ENCODE measurements at places on chromosomes 5 and 9.

- H3K4me1 ChIP-seq = no peaks in the 10 kb centered on the region
- no peaks in the 10 kb centered on the region for H3K36me3 ChIP-seq
- no peak overlapping the region for H3K27ac ChIP-seq
- DNase-seq = no peak
- H3K27me3 ChIP-seq = no peaks in the 10 kb centered on the region
- no peak overlapping the region for H3K4me3 ChIP-seq
Observed at GRCh38 chr9:115469841-115470240, 351.9 kb upstream of the TNC start.

DNA sequence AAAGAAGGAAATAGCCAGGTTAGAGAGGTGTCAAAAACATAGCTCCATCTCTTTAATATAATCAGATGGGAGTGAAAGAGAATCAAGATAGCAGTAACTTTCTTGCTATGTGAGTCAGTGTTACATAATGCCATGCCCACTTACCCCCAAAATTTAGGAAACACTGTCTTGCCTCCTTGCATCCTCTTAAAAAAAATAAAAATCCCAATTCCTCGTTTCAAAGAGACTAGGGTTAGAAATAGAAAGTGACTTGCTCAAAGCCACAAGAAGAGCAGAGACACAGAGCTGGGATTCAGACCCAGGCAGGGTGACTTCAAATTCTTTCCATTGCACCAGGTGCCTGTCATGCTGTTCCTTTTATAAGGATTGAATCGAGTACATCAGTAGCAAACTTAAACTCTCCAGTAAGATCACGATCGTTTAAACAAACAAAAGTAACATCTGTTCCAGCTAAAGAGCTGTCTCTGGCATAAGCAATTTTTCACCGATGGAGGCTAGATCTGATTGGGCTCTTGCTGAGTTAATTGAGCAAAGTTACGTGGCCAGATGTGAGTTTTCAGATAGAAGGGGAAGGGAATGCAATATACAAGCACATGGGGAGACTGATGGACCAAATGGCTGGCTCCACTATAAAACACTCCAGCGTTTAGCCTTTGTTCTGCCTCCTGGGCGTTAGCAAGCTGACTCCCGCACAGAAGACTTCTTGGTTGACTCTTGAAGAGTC is 176.9 kb downstream of the PALM2AKAP2 start:
- no peak for DNase-seq
- H3K36me3 ChIP-seq = no peaks in the 10 kb centered on the region
- H3K4me3 ChIP-seq = no peak overlapping the region
- H3K27me3 ChIP-seq = no peaks in the 10 kb centered on the region
- no peaks in the 10 kb centered on the region for H3K4me1 ChIP-seq

- no peak overlapping the region for H3K4me3 ChIP-seq
- H3K27me3 ChIP-seq = no peaks in the 10 kb centered on the region
Observed at GRCh38 chr5:115450741-115451140, 93.8 kb downstream of the FEM1C start.

- H3K27ac ChIP-seq = no peak overlapping the region
- no peaks in the 10 kb centered on the region for H3K27me3 ChIP-seq
- H3K4me3 ChIP-seq = no peak overlapping the region
Observed at GRCh38 chr5:133330956-133331355, 279.1 kb downstream of the HSPA4 start.

DNA sequence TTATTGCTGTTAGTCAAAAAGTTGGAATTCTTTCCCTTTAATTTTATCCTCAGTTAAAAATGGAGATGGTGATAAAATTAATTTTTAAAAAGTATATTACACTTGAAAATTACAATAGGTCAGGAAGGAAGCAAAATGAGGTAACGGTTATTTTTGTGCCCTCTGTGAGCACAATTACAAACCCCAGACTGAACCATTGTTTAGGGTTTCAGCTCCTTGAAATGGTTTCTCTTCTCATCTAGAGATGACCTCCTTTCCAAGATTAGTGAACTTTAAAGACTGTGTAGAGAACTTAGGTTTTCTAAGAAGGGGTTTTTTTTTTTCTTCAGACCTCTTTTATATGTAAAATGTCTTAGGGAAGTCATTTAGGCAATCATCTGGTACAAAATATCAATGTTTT is 126.2 kb upstream of the CHD1 start:
- H3K4me1 ChIP-seq = peaks cover 3% of the 10 kb centered on the region
- no peak overlapping the region for H3K4me3 ChIP-seq
- no peak overlapping the region for H3K27ac ChIP-seq

- H3K36me3 ChIP-seq = no peaks in the 10 kb centered on the region
- H3K27me3 ChIP-seq = peaks cover 88% of the 10 kb centered on the region
- H3K4me3 ChIP-seq = no peak overlapping the region
- H3K4me1 ChIP-seq = no peaks in the 10 kb centered on the region
- DNase-seq = no peak
- H3K27ac ChIP-seq = no peak overlapping the region
Observed at GRCh38 chr9:77013932-77014596, 5.4 kb upstream of the FOXB2 start.

GRCh38 chr5:104345222-104346016 is 782.8 kb upstream of the NUDT12 start:
- no peaks in the 10 kb centered on the region for H3K27me3 ChIP-seq
- DNase-seq = no peak
- H3K4me1 ChIP-seq = peaks cover 18% of the 10 kb centered on the region
- H3K4me3 ChIP-seq = peak overlapping the region; percentile 39
- no peaks in the 10 kb centered on the region for H3K36me3 ChIP-seq
- peak overlapping the region; percentile 86 for H3K27ac ChIP-seq

DNA sequence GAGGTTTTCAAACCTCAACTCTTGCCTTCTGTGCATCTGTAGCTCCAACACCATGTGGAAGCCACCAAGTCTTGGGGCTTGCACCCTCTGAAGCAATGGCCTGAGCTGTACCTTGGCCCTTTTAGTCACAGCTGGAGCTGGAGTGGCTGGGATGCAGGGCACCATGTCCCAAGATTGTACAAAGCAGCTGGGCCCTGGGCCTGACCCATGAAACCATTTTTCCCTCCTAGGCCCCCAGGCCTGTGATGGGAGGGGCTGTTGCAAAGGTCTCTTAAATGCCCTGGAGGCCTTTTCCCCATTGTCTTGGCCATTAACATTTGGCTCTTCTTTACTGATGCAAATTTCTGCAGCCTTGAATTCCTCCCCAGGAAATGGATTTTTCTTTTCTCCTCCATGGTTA is 11.8 kb upstream of the ENTREP1 start:
- H3K27me3 ChIP-seq = no peaks in the 10 kb centered on the region
- no peak for DNase-seq
- 0 out of 2 replicates have a peak, but pooled peaks cover 3% of the 10 kb centered on the region for H3K4me1 ChIP-seq
- no peaks in the 10 kb centered on the region for H3K36me3 ChIP-seq
- H3K27ac ChIP-seq = no peak overlapping the region

- H3K36me3 ChIP-seq = no peaks in the 10 kb centered on the region
- no peaks in the 10 kb centered on the region for H3K4me1 ChIP-seq
- no peak for DNase-seq
- no peak overlapping the region for H3K4me3 ChIP-seq
- H3K27ac ChIP-seq = no peak overlapping the region
- no peaks in the 10 kb centered on the region for H3K27me3 ChIP-seq
Observed at GRCh38 chr9:118570066-118570465, 799.2 kb downstream of the BRINP1 start.

DNA sequence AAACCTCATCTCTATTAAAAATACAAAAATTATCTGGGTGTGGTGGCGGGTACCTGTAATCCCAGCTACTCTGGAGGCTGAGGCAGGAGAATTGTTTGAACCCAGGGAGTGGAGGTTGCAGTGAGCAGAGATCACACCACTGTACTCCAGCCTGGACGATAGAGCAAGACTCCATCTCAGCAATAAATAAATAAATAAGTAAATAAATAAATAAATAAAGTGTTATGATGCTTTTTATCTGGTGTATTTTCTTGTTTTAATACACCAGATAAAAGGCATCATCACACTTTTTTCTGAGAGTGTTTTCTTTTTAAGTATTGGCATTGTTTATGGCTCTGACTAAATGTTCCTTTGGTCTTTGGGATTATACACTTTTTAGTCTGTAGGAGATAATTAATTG is 24.2 kb upstream of the LECT2 start:
- H3K4me1 ChIP-seq = no peaks in the 10 kb centered on the region
- no peaks in the 10 kb centered on the region for H3K27me3 ChIP-seq
- H3K4me3 ChIP-seq = no peak overlapping the region
